ENCODE measurements at places on chromosomes 13 and 19. TPM values are rescaled to one million over a fixed set of nuclear protein-coding genes. Genes with fewer than 3 reads are reported as not detected.

Gene SOX21
- not detected for total RNA-seq

GRCh38 chr13:73765651-73766384 lies 368.4 kb downstream of the KLF12 start:
- no peak for DNase-seq

DNA sequence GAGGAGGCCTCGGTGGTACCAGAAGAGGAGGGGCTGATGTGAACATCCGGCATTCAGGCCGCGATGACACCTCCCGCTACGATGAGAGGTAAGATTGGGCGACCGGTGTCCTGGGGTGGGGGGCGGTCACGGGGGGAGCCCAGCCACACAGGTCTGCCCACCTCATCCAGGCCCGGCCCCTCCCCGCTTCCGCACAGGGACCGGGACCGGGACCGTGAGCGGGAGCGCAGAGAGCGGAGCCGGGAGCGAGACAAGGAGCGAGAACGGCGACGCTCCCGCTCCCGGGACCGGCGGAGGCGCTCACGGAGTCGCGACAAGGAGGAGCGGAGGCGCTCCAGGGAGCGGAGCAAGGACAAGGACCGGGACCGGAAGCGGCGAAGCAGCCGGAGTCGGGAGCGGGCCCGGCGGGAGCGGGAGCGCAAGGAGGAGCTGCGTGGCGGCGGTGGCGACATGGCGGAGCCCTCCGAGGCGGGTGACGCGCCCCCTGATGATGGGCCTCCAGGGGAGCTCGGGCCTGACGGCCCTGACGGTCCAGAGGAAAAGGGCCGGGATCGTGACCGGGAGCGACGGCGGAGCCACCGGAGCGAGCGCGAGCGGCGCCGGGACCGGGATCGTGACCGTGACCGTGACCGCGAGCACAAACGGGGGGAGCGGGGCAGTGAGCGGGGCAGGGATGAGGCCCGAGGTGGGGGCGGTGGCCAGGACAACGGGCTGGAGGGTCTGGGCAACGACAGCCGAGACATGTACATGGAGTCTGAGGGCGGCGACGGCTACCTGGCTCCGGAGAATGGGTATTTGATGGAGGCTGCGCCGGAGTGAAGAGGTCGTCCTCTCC lies 6.3 kb upstream of the LIN7B start:
- DNase-seq: no peak

GRCh38 chr19:37991176-37991835 lies 84.3 kb downstream of the SIPA1L3 start:
- DNase-seq: no peak

- peak; percentile 9 for DNase-seq
Measured at GRCh38 chr19:19459707-19460251, 54.3 kb downstream of the GATAD2A start.

DNA sequence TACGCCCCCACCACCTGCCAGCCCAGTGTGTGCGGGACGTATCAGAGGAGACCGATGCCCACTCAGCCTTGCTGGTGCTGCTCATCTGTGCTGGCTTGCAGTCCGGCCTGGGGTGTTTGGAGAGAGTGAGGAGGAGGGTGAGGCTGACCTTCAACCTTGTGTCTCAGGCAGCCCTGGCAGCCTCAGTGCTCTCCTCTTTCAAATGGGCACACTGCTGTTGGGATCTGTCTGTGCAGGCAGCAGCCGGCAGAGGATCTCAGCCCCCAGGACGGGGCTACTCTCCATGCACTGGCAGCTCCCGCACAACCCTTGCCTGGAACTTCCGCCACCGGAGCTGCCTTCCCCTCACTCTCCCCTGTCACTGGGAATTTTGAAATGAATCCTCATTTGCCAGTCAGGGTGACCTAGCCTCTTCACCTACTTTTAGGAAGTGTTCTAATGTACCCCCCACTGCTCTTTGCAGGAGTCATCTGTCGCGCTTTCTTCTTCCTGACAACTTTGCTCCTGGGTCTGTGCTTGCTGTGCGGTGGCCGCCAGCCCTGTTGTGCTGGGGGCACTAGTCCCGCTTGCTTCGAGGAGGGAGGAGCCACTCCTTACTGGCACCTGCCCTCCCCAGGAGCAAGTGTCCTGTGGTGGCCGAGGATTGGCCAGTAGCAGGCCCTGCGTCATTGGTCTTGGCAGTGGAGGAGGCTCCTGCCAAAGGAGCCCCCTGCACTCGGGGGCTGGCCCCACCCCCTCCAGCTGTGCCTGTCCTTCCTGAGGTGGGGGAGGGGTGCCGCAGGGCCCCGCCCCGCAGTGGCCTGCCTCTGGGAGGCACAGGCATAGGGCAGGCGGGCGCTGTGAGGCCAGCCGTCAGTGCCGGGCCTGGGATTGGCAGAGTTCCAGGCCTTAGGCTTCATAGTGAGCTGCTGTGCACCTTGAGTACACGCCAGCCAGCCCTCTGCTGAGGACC lies 53.4 kb downstream of the TSSK6 start:
- no peak for DNase-seq

GRCh38 chr13:73948848-73949529 lies 185.2 kb downstream of the KLF12 start:
- no peak for DNase-seq

Gene RGS9BP
- total RNA-seq: 0.15 TPM

DNA sequence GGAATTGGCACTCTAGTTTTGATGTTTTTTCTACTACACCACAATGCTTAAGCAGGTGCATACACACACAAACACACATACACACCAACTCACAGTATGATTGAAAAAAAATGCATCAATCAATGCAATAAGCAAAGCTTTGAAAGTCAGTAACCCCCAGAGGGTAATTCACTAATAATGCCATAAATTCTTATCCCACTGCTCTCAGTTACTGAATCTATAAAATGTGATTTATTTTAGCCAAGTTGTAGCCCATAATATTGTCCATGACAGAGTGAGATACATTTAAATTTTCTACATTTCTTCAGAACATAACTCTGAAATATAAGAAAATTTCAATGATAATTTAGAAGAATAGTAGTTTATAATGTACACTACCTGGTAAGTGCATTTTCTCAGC lies 87.9 kb downstream of the LIG4 start:
- DNase-seq: no peak

Gene IGSF23
- total RNA-seq: not detected

Gene CAMSAP3
- 0.35 TPM for total RNA-seq

Gene NPAS1
- 0.30 TPM for total RNA-seq

DNA sequence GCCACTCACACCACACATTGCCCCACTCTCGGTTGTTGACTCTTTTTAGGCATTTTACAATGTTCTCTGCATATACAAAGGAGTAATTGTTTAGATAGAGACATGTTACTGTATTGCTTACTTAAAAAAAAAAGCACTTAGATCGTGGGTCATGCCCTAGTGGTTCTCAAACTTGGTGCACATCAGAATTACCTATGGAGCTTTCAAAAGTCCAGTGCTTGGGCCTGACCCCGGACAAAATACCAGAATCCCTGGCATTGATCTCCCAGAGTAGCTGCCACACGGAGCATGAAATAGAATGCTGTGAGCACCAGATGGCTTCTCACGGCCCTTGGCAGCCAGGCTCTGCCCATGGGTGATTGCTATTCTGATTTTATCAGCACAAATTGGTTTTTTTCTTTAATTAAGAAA lies 20.0 kb downstream of the ACP7 start:
- no peak for DNase-seq

Gene MEDAG
- total RNA-seq: not detected

GRCh38 chr13:40648040-40648439 lies 18.4 kb downstream of the FOXO1 start:
- DNase-seq: no peak

Gene TNFSF11
- total RNA-seq: not detected

Gene ZNF177
- total RNA-seq: 3.7 TPM

- no peak for DNase-seq
Measured at GRCh38 chr19:4500841-4501591, 17.3 kb downstream of the PLIN4 start.

Gene TPTE2
- total RNA-seq: not detected

GRCh38 chr19:56111601-56112312 lies 9.3 kb downstream of the ZNF787 start:
- DNase-seq: peak; percentile 36

DNA sequence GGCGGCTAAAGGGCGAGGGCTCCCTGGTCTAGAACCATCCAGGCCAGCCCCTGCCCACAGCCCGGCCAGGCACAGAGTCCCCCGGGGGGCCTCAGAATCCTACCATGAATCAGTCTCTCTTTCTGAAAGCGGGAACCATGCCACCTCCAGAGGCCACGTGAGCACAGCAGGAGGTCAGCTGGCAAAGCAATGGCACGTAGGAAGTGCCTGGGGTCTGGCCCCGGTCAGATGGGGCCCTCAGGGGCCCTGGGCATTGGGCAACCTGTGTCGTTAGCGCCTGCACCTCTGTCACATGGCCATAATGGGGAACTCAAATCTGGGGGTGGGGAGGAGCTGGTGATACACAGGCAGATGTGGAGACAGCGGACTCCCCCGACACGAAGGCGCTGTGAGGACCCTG lies 8.8 kb downstream of the MFSD12 start:
- no peak for DNase-seq

DNA sequence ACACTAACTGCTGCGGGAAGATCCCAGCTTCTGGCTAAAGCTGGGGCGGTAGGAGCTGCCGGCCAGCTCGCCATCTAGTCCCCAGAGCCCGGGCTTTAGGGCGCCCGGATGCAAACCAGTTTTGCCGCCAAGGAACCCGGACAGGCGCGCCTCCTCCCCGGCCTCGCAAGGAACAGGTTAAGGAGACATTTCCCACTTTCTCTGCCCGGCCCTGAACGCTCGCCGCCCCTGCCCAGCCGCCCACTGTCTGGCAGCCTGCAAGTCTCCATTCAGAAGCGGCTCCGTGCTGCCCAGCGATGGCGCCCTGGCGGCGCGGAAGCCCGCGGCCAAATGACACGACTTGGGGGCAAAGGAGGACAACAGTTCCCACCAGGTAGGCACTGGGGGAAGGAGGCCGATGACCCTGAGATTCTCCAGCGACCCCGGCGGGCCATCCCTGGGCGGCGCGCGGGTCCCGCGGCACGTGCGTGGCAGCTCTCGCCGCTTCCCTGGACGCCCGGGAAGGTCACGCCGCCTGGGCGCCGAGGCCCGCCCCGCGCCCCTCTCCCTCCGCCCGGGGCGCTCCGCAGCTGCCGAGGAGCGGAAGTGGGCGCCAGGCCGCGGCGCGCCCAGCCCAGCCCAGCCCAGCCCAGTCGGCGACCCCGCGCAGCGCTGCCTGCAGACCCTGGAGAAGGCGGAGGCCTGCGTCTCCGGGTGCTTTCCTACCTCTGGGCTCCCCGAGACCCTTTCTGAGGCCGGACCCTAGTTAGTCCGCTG lies 42.2 kb upstream of the HNRNPA1L2 start:
- no peak for DNase-seq

Gene NOVA2
- total RNA-seq: not detected

Gene HSH2D
- not detected for total RNA-seq

Gene VMAC
- 2.7 TPM for total RNA-seq

DNA sequence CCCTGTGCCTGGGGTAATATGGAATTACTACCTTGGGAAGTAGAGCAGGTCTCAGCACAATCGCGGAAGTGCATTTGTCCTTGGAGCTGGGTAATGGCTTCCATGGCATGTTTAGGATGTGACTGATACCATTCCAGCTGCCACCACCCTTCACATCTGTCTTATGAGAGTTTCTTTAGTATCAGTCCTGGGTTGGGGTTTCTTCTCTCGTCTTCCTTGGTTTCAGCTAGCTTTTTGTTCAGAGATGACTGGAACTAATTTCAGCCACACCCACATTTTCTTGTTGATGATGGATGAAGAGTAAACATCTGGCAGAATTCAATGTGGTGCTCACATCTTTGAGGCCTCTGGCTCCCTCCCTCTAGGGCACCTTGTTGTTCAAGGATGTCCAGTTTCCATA lies 212.9 kb upstream of the SOX21 start:
- DNase-seq: no peak

All from NCI-H460 (cell line).